ENCODE measurements at places on chromosomes 1 and 21. TPM values are rescaled to one million over a fixed set of nuclear protein-coding genes. Genes with fewer than 3 reads are reported as not detected.

DNA sequence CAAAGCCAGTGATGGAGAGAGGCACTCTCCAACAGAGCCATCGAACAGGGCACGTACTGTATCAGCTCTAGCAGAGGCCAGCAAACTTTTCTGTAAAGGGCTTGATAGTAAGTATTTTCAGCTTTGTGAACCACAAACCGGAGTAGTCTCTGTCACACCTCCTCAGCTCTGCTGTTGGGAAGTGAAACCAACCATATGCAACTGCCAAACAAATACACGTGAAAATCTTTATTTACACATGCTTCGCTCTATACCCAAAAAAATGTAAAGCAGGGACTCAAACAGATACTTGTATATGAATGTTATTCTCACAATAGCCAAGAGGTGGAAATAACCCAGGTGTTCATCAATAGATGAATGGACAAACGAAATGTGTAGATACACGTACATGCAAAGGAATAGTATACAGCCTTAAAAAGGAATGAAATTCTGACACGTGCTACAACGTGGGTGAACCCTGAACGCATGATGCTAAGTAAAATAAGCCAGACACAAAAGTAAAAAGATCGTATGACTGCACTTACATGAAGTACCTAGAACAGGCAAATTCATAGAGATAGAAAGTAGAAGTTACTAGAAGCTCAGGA lies 39.0 kb downstream of the SETD4 start:
- DNase-seq, result no peak

The SYT14 gene
- 2.4 TPM for total RNA-seq

GRCh38 chr1:208475449-208475848 lies 231.3 kb upstream of the PLXNA2 start:
- no peak for DNase-seq

GRCh38 chr1:29685387-29685786 lies 449.1 kb downstream of the PTPRU start:
- DNase-seq, result no peak

The S100A3 gene
- not detected for total RNA-seq

The TMEM82 gene
- not detected for total RNA-seq

DNA sequence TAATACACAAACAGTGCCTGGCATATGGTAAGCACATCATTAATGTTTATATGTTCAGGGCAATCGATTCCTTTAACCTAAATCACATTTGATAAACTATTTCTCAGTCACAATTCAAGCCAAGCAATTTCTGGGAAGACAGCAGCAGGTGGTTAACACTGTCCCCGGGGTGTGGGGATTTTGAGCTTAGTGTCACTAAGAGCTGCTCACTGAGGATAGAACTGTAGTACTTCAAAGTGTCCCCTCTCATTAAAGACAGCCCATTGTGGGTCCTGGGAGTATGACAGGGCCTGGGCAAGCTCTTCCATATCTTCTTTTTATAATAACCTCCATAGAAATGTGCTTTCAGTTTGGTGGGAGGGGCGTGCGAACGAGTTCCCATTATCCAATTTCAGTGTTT lies 8.4 kb upstream of the GALNT2 start:
- DNase-seq, result no peak

DNA sequence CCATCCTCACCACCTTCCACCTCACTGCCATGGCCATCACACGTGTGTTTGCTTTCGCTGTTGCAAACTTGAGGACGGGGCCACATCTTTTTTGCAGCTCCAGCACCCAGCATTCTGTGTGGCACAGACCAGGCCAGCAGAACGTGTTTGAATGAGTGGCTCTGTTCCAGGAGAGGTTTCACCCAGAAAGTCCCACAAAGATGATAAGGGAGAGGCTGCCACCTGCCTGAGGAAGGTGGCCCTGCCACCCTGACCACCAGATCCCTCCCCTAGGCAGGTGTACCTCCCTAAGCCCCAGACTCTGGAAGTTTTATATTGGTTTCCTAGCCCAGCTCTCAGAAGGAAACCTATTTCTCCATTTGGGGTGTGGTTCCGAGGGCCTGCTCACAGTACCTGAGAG lies 252.1 kb downstream of the KAZN start:
- no peak for DNase-seq

- no peak for DNase-seq
Observed at GRCh38 chr1:43463479-43463878, 9.7 kb upstream of the HYI start.

GRCh38 chr1:22176258-22176657 lies 33.4 kb upstream of the WNT4 start:
- no peak for DNase-seq

GRCh38 chr1:227372726-227373130 lies 54.4 kb upstream of the CDC42BPA start:
- DNase-seq, result no peak

DNA sequence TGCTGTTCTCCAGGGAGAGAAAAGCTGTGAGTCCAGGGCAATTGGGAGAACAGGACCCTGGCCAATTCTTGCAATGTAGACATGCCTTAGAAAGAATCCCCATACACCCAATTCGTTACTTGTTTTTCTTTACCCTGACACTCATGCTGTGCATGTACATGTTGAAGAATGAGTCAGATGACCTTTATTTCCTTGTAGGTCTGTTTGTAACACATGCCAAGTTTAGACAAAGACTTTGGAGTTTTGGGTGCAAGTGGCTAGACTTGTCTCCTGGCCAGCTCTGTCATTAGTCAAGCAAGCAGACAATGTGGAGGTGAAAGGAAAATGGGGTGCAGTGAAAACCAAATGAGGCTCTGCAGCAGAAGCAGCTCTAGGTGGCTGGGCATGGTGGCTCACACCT lies 38.1 kb downstream of the GNPAT start:
- no peak for DNase-seq

The S100A14 gene
- total RNA-seq, result 8.1 TPM

GRCh38 chr1:107451715-107452114 lies 310.9 kb downstream of the NTNG1 start:
- no peak for DNase-seq

- no peak for DNase-seq
Observed at GRCh38 chr1:229109320-229109761, 161.6 kb upstream of the RAB4A start.

GRCh38 chr1:213666113-213666512 lies 321.7 kb upstream of the PROX1 start:
- no peak for DNase-seq

DNA sequence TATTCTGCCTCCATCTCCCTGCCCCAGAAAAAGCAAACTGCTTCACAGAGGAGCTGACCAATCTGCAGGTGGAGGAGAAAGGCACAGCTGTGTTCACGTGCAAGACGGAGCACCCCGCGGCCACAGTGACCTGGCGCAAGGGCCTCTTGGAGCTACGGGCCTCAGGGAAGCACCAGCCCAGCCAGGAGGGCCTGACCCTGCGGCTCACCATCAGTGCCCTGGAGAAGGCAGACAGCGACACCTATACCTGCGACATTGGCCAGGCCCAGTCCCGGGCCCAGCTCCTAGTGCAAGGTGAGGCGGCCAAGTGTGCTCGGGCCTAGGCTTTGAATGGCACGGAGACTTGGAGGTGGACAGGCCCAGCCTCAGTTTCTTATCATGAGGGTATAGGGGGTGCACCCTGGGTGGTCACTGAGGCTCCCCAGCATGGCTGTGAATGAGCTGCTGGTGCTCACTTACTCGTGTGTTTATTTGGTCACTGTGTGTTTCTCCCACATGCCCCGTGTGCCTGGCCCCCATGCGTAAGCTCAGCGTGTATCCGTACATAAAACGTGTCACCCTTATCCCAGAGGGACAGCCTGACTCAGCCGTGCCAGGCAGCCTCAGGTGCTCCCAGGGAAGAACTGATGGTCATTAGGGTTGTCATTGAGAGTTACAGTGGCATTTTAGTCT lies 75.8 kb downstream of the OBSCN start:
- no peak for DNase-seq

- DNase-seq, result no peak
Observed at GRCh38 chr1:32068957-32069588, 3.7 kb upstream of the TMEM39B start.
